GM23338 (cell line): ENCODE measurements at places on chromosomes 1 and 21. TPM values are rescaled to one million over a fixed set of nuclear protein-coding genes. Genes with fewer than 3 reads are reported as not detected.
A peak's percentile ranks its signal among the peaks of the same experiment; 100 is the strongest.

Gene RIPPLY3
- 2.5 and 2.6 TPM in 2 replicates for total RNA-seq

Gene LINGO4
- not detected in 2 replicates for total RNA-seq

GRCh38 chr1:41317361-41317760, 43.9 kb upstream of the FOXO6 start:
- no peak for DNase-seq

GRCh38 chr1:20074055-20074724, 4.2 kb downstream of the PLA2G5 start:
- no peak for DNase-seq

DNA sequence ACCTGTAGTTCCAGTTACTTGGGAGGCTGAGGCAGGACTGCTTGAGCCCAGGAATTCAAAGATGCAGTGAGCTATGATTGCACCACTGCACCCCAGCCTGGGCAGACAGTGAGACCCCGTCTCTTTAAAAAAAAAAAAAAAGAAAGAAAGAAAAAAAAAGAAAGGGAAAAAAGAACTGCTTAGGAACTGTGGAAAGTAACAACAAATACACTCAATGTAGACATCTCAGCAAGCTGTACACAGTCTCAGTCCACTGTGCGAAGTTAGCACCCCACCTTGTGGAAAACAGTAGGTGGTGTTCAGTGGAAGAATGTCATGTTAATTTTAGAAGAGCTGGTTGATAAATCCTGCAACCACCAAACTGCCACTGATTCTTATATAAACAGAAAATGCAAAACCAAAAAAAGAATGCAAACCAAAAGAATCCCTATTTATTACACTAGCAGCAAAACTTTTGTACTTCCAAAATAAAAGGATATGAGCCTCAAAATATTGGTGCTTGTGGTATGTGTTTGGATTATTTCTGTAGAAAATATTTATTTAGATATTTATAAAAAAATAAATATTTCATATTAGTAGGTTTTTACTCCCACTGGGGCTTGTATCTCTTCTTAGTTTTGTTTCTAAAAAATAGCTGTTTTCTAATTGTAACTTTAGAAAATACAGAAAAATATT, 31.1 kb downstream of the ALG14 start:
- no peak for DNase-seq

Gene CLCA1
- total RNA-seq: not detected in 2 replicates

GRCh38 chr1:27360159-27361043, 6.4 kb downstream of the MAP3K6 start:
- peak; percentile 72 for DNase-seq

DNA sequence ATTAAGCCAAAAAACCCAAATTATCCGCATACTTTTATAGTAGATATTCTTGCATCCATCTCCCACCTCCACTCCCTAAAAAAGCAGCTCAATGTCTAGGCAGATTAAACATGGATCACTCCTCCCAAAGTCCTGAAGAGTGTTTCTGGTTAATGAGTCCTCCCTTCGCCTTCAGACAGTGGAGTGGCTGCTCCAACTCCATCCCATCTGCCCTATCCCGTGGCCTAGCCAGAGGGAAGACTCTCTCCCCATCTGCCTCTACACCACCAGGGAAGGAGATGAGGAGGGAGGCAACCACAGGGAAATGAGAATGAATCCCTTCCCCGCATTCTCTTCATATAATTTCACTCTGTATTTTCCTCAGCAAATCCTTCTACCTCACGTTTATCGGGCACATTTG, 103.8 kb downstream of the SLC45A1 start:
- DNase-seq: no peak

DNA sequence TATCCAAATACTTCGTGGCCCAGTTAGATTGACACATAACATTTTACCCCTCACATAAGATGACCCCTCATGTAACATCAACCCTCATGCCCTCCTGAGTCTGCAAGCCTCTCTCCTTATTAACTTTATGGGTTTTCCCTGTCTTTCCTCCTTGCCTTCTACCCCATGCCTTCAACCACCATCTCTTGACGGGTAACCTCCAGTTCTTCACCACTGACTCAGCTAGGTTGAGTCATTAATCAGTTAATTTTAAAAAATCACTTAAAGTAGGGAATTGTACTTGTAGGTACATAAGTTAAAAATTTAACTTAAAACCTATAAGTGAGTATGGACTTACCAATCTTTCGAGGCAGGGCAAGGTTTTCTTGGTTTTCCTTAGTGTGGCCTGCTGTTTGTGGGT, 330.7 kb downstream of the CAMTA1 start:
- no peak for DNase-seq

DNA sequence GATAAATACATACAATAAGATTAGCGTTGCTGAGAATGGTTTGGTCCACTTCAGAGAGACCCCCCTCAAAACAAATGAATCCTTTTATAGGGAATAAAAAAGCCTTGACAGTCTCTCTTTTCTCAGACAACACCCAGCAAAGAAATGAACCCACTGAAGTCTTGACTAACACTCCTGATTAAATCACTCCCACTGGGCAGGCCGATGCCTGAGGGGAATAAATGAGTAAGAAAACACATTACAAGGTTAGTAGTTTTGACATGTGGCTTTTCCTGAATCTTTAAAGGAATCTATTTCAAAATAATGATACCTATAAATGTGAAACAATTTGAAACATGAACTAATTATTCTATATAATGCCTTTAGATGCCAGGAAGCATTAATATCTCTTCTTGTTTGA, 146.9 kb upstream of the POGK start:
- DNase-seq: no peak

Gene CD5L
- not detected in 2 replicates for total RNA-seq

DNA sequence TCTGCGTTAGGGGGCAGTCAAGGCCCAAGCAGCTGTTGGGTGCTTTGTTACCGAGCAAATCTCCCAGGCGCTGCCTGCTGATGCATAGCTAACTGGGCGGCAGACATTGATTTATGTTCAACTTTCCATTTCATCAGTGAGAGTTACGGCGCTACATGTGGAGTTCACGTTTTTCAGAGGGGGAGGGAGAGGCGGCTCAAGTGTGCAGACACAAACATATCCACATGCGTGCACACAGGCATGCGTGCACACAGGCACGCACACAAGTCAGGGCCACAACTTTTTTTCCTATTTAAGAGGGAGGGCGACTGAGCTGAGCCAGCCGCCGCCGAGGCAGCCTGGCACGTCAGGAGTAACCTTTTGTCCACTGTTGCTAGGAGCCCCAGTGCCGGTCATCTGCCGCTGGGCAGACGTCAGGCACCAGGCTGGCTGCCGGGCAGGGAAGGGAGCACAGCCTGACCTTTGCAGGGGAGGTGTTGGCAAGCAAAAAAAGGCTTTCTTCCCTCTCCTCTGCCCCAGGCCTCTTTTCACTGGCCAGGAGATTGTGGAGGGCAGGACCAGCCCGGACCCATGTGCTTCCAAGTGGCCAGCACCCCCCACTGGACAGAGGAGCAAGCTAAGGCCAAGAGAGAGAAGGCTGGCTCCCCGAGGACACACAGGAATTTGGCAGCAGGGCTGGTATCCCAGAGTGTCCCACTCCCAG, 73.3 kb downstream of the MRPL37 start:
- DNase-seq: peak; percentile 72

- DNase-seq: no peak
Measured at GRCh38 chr21:18368205-18368604, 35.4 kb downstream of the TMPRSS15 start.

Gene OR2T11
- total RNA-seq: not detected in 2 replicates

DNA sequence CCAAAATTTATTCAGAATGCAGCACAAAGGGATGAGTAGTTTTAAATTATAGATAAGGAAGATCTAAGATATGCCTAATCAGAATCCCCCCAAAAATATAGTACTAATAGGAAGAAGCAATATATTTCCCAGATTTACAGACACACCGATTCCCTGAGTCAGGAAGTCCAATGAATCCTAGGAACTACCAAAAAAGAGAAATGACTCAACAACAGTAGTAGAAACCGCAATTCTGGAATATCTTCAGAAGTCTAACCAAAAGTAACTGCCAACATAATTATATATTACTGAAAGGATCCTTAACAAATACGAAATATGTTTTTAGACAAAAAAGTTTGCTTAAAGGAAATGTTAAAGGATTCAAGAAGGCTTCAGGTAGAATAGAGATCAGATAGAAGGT, 10.3 kb downstream of the AHCTF1 start:
- DNase-seq: no peak

GRCh38 chr1:213782941-213783672, 204.7 kb upstream of the PROX1 start:
- no peak for DNase-seq

GRCh38 chr1:43992232-43992995, 1.0 kb downstream of the CCDC24 start:
- DNase-seq: no peak

DNA sequence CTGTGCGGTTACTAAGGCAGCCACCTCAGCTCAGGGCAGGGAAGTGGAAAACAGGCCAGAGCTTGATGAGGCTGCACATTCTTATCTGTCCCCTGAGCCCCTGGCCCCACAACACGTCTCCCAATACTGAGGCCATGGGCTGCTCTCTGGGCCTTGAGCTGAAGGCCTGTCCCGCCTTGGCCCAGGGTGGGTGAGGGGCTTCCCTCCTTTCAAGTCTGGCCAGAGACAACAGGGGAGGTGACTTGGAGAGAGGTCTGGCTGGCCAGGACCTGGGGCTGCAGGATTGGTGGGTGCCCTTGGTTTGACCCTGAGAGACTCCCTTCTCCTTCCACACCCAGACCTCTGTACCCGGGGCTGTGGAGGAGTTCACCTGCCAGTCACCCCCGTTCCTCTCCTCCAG, 563.8 kb downstream of the PTPRU start:
- no peak for DNase-seq

Gene S1PR1
- total RNA-seq: 4.1 and 5.2 TPM in 2 replicates

- DNase-seq: peak; percentile 24
Measured at GRCh38 chr1:40712405-40712944, 21.0 kb downstream of the NFYC start.
